Colonic mucosa (tissue), 4 donors: ENCODE measurements at places on chromosomes 5 and 9. TPM values are rescaled to one million over a fixed set of nuclear protein-coding genes. Genes with fewer than 3 reads are reported as not detected.

GRCh38 chr5:149552553-149553160 lies 1.4 kb upstream of the CSNK1A1 start:
- no peak for DNase-seq

- DNase-seq: no peak
These were observed 255 bp upstream of the TRPM6 start for GRCh38 chr9:74887981-74888370.

DNA sequence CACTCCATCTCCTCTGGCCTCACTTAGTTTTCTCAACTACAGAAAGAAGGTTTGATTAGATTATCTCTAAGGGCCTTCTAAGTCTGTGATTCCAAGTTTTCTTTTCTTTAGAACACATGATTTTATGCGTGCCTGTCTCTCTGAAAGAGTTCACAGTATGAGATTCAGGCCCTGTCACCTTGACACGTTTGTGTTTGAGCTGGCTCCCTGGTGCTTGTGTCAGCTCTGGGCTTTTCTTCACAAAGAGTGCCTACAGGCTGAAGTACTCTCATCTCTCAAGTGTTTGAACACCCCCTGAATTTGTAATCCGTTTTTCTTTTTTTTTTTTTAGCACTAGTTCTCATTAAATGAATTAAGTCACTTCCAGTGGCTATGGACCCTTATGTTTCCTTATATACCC lies 306.9 kb upstream of the C9orf72 start:
- no peak for DNase-seq

DNA sequence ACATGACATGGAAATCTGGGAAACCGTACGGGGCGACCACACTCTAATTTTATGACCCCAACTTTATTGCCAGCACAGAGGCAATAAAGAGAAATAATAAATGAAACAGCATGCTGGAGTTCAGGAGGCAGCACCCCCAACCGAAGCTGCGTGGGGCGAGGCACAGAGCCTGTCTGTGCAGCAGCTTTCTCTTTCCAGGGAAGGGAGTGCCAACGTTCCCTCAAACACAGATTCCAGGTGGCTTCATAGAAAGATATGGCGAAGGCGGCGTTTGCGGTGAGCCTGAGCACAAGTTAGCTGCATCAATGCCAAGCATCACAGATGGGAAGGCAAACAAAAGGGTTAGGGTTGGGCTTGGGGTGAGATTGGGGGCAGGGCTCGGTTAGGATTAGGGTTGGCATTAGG lies 114.8 kb downstream of the HSD17B3 start:
- DNase-seq: peak; percentile 80

DNA sequence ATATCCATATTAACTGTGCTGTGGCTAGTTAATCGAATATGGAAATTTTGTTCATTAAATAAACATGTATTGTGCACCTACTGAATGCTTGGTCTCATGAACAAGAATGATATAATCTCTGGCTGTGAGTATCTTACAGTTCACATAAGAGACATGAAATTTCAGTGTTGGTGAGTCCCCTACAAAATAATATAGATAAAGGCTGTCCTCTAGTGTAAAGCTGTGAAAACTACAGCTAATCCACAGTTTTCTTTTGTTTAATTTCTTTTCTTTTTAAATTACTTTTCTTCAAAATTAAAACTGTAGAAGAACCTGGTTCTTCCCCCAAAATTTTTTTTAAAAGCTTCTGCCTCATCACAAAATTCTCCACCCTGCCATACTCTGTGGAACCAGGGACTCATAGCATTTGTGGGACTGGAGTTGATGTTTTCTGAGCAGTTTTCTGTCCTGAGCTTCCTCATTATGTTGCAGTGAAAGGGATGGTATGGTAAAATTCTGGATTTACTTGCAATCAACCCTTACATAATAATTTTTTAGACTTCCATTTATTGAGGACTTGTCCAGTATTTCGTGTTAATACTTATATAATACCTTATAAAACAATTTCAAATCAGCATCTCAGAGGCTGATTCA lies 135.0 kb downstream of the STK32A start:
- no peak for DNase-seq

GRCh38 chr5:40503439-40503838 lies 176.3 kb upstream of the PTGER4 start:
- DNase-seq: peak; percentile 27

The FAT2 gene
- total RNA-seq: not detected

The SPAAR gene
- total RNA-seq: 1.1 TPM

The HTR4 gene
- total RNA-seq: 8.9 TPM

The RANBP3L gene
- total RNA-seq: not detected

The CD274 gene
- total RNA-seq: 2.0 TPM

The KIF4B gene
- not detected for total RNA-seq
